ENCODE measurements at places on chromosomes 4 and X.

- no peak for DNase-seq
Observed at GRCh38 chr4:153612878-153613277, 71.2 kb upstream of the TLR2 start.

DNA sequence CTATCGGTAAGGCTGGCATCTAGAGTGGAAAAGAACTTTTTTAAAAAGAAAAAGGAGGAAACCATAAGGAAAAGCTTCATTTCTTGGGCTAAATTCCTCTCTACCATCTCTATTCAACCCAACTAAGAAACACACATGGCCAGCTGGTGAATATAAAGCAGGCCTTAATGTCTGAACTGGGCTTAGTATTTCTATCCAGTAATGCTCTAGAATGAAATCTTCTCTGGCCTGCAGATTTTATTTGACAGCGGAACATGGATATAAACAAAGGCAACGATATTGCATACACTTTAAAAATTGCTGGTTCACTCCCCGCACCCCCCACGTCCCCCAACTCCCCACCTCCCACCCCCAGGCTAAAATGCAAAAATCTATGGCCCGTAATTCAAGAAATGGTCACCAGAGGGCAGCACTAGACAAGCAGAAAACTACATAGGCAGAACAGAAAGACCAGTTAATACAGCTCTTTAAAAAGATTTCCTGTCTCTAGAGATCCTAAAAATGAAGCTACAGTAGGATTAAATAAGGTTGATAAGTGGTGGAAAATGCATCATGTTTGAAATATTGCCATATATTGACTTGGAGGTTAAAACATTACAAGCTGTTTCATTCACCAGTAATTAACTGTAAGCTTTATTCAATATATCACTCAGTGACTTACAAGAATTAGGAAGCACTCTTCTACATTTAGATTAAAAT is 155.2 kb upstream of the GALNT7 start:
- peak; percentile 58 for DNase-seq

DNA sequence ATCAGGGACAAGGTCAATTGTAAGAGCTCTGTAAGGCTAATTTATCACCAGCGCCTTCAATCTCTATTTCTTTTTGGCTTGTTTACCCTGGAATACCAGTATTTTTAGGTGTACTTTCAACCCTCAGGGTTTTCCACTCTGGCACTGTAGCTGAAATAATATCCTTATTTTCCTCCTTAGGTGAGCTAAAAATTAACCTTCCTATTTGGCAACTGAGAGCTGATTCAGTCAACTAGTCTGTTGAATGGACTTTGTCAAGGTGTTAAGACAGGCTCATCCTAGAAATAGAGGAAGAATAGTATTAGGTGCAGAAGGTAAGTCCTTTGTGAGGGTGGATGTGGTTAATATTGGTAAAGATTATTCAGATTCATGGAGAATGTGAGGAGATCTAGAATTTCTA is 101.3 kb upstream of the BANK1 start:
- DNase-seq = no peak

DNA sequence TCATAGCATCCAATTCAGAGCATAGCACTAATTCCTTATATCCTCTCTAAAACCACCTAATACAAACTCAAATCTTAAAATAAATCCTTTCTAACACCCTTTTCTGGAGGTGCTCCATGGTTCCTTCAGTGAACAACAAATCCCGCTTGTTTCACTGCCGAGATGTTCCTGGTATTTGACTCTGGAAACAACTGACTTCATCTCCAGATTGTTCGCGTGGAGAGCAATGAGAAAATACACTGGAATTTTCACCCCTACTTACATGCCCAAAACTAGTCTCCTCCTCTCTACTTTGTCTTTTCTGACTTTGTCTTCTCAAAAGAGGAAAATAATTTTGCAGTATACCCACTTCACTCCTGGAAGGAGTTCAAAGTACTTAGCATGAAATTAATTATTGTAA is 129.0 kb downstream of the PLS3 start:
- no peak for DNase-seq

- no peak for DNase-seq
Observed at GRCh38 chr4:183318656-183319055, 1.4 kb downstream of the CLDN22 start.

- DNase-seq = no peak
Observed at GRCh38 chrX:146409528-146409927, 400.0 kb upstream of the CXorf51B start.

DNA sequence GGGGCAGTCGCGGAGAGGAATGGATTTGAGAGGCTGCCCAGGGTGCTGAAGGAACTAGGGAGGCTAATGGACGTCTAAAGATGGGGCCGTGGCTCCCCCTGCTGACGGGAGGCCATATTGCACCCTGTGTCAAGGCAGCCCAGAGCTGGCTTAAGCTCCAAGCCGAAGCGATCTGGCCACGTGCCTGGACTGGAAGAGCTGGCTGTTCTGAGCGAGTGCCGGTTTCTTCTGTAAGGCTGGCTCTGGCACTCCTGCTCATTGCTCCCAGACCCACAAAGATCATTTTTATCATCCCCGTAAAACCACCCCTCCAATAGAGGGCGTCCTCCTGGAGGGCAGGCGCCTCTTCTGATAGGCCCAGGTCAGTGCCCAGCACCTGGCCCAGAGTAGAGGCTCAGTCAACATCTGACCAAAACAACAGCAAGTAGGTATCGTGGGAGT is 5.6 kb downstream of the PNCK start:
- peak; percentile 76 for DNase-seq

DNA sequence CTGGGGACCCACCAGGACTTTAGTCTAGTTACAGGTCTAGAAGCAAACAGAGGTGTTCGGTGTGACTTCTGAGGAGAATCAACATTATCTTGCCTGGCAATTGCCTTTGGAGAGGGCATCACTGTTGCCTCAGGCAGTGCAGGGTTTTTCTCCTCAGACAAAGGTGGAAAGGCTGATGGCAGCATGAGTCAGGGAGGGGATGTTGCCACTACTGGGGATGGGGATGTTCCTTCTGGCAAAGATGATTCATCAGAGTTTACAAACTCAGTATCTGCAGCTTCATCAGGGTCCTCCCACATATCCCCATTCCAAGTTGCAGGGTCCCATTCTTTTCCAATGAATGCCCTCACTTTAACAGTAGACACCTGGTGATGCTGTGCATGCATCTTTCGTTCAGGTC is 91.3 kb upstream of the GALNTL6 start:
- DNase-seq = no peak

DNA sequence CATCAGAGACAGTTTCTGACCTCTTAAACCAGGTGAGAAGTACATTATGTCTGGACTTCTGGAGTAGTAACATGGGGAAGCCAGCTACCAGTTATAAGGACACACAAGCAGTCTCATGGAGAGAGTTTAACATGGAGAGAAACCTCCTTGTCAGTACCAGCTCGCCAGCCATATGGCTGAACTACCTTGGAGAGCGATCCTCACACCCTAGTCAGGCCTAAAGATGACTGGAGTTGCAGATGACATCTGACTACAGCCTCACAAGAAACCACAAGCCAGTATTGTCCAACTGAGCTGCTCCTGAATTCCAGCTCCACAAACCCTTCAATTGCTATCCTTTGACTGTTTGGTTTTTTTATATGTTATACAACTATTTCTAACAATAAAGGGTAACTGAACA is 49.8 kb downstream of the PDHA2 start:
- DNase-seq = no peak

GRCh38 chr4:21203416-21203815 is 503.2 kb downstream of the PACRGL start:
- no peak for DNase-seq

DNA sequence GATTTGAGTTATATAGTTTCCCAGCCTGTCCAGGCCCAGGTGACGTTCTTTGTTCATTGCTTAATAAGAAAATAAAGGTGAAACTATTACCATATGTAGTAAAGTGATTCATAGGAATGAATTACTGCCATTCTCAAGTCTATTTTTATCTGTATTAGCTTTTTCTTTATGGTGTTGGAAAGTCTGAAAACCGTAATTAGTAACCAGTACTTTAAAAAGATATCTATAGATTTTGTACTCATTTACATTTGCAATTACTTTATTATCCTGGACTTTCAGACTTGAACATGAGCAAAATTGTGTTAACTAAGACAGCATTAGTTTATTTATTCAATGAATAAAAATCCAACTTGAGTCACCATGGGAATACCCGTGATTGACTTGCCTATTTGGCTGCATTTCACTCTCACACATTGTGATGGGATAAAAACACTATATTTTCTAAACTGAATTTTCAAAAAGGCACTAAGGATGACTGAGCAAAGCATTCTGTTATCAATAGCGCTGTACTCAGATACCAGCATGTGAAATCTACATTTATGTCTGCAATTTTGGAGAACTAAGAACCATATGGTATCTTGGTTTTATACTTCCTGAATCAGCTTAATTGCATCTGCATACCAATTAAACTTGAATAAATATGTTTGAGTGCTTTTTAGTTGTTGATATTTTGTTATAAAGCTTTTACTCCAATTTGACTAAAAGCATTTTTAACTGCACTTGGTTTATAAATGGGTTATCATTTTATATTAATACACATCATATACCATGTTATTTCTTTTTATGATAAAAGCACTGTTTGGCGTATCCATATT is 154.6 kb downstream of the CCSER1 start:
- DNase-seq = no peak

GRCh38 chrX:120464411-120464810 is 4.7 kb downstream of the LAMP2 start:
- no peak for DNase-seq

GRCh38 chrX:46375831-46376230 is 169.4 kb downstream of the ZNF674 start:
- no peak for DNase-seq

GRCh38 chrX:111282139-111282538 is 11.9 kb upstream of the CAPN6 start:
- no peak for DNase-seq

DNA sequence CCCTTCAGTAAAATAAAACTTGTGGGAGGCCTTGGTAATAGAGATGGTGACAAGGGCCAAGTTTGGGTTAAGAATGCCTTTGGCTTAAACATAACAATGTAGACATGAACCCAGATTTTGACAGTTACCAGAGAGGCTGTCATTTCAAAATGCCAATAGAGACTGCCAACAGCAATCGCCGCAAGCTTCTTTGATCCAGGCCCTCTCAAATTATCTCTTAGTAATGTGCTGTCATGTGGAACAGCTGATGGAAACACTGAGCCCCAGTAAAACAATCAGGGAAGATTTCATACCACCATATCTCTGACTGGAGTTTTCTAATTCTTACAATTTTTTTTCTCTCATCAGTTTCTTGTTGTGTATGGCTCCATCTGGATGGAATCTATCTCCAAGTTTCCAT is 80.5 kb downstream of the ZNF330 start:
- no peak for DNase-seq

GRCh38 chr4:81375745-81376144 is 96.0 kb downstream of the RASGEF1B start:
- no peak for DNase-seq

- DNase-seq = no peak
Observed at GRCh38 chr4:86955888-86956451, 21.2 kb downstream of the AFF1 start.

DNA sequence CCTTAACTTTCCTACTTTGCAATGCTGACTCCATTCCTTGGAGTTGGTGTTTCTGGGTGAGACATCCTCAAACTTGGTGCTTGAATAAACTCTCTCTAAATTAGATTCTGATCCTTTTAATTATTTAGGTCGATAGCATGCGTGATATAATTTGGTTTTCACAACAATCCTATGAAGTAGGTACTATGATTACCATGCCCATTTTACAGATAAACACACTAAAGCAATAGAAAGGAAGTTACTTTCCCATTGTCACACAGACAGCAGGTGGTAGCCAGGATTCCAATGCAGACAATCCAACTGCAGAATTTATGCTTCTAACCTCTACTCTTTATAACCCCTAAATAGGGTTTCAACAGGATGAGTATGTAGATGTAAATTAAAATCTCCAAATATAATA is 21.7 kb upstream of the AASDH start:
- DNase-seq = no peak
